ENCODE measurements at places on chromosomes 3 and 15. TPM values are rescaled to one million over a fixed set of nuclear protein-coding genes. Genes with fewer than 3 reads are reported as not detected.

Gene FOXB1
- total RNA-seq = not detected

Gene AADACL2
- total RNA-seq = not detected

Gene SAMMSON
- total RNA-seq = not detected

Gene MASP1
- 15.3 TPM for total RNA-seq

Gene IL12A
- 0.17 TPM for total RNA-seq

Gene ANXA2
- total RNA-seq = 3,645 TPM

Gene HEG1
- 52.5 TPM for total RNA-seq

Gene TGM4
- under 0.01 TPM for total RNA-seq

Gene RHCG
- total RNA-seq = 0.16 TPM

Gene SCAMP2
- 8.8 TPM for total RNA-seq

Gene LYZL4
- not detected for total RNA-seq
